ENCODE measurements at places on chromosomes 2 and 18. TPM values are rescaled to one million over a fixed set of nuclear protein-coding genes. Genes with fewer than 3 reads are reported as not detected.

DNA sequence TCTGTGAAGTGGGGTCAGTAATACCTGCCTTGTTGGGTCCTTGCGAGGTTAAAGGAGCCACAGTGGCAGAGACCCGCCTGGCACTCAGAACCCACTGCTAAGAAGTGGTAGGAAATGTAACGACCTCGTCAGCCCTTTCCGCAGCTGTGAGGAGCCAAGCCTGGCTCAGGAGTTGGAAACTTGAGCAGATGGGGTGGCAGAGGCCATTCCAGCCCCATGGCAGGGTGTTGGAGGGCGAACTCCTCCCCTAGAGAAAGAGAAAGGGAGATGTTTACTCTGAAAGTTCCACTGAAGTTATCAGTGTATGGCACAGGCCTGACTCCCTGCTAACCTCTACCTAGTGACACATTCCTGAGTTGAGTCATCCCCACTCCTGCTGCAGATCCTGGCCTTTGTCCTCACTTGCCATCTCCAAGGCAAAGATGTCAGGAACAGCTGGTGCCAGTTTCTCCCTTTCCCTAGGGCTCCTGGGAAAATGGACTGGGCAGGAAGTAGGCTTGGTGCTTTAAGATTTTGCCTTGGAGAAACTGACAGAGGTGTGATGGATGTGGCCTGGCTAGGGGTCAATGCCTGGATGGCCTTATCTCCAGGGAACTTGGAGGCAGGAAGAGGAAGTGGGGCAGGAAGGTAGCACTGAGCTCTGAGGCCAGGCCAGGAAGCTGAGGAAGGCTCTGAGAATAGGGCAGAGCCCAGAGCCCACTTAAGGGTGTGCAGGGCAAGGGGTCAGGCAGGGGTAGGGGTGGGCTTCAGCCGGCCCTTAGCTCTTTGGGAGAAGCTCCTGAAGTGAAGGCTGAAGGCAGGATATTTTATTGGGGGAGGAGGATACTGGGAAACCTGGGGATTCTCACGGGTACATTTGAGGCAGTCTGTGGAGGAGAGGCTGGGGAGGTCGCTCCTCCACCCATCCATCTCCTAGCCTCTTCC, 888 bp downstream of the VAMP5 start:
- DNase-seq, result peak; percentile 32

- peak; percentile 44 for DNase-seq
These were observed 25.7 kb upstream of the NCL start for GRCh38 chr2:231489990-231490389.

DNA sequence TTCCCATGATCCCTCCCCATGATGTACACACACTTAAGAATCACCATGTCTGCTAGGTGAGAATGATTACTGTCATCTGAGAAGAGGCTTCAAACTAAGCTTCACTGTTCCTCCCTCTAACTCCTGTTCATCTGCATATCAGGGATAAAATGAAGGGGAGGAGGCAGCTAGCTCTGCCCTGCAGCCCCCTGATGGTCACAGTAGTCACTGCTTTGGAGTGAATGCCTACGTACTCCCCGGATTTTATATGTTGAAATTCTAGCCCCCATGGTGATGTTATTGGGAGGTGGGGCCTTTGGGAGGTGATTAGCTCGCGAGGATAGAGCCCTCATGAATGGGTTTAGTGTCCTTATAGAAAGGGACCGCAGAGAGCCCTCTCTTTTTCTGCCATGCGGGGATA, 156.4 kb downstream of the NCKAP5 start:
- no peak for DNase-seq

DNA sequence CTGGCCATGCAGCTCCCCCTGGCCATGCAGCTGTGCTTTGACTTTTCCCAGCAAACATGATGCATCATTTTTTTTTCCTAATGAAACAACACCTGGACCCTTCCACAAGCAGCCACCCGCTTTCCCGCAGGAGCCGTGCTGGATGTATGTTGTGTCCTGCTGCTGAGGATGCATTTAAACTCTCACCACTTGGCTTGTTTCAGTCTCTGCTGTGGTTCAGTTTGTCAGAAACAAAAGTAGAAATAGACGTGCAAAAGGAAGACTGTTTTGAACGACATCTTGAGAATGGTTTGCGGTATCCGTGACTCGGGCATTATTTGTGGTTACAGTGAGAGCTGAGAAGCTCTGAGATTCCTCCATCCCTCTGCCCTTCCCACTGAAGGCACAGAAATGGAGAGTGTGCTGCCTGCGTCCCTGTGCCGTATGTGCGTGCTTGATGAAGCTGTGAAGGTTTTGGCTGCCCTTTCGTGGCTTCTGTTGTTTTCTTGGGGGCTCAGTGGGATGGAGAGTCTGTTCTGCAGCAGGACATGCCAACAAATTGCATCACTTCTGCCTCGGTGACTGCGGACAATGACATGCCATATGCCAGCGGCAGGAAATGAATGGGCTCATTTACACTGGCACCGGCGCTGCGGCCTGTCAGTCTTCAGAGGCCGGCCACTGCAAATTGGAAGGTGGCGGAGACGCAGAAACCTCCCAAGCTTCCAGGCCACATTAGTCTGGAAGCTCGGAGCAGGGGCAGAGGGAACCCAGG, 417.7 kb upstream of the SALL3 start:
- no peak for DNase-seq

DNA sequence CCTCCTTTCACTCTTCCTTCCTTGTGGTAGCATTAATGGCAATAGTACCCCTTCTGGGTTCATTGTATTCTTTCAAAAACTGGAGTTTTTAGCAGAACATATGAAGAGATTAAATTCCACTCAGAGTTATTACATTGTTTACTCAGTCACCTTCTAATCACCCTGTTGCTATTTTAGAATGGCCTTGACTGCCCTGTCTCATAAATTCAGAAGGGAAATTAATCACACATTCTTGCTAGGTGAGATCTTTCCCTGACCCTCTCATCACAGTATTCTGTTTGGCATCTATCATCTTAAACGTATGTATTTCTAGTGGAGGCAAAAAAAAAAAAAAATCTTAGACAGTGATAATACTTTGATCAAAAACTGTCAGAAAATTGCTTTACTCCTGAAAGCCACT, 760.4 kb downstream of the ADCYAP1 start:
- DNase-seq, result no peak

DNA sequence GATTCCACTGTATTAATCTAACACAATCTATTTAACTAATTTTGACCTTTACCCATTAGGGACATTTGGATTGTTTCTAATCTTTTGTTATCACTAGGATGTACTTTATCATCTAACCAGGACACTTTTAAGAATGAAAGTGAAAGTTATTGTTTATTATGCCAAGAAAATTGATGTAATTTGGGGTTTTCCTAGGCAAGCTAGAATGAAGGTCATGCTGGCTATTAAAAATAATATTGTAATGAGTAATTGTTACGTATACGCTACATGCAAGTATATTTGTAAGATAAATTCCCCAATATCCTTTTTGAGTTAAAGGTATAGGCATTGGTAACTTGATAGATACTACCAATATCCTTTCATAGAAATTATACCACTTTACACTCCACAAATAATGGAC, 74.6 kb downstream of the COL5A2 start:
- no peak for DNase-seq

GRCh38 chr2:136306836-136307235, 188.9 kb upstream of the CXCR4 start:
- DNase-seq, result no peak

- DNase-seq, result no peak
These were observed 4.2 kb upstream of the SIX2 start for GRCh38 chr2:45013229-45014015.

GRCh38 chr18:23761941-23762340, 72.7 kb downstream of the LAMA3 start:
- no peak for DNase-seq

DNA sequence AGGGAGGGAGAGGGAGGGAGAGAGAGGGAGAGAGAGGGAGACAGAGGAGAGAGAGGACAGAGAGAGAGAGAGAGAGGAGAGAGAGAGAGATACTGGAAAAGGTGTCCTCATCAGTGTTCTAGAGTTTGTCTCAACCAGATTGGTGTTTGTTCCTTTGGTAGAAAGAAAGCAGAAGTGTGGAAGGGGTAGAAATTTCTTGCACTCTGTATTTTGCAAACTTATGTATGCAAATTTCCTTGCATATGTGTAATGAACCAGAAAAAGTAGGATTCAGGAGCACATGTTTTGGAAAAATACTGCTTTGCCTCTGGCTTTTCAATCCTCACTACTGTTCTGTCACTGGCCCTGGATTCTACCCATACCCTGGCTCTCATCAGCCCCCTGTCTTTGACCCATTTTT, 1.1 kb upstream of the SP140 start:
- DNase-seq, result no peak

DNA sequence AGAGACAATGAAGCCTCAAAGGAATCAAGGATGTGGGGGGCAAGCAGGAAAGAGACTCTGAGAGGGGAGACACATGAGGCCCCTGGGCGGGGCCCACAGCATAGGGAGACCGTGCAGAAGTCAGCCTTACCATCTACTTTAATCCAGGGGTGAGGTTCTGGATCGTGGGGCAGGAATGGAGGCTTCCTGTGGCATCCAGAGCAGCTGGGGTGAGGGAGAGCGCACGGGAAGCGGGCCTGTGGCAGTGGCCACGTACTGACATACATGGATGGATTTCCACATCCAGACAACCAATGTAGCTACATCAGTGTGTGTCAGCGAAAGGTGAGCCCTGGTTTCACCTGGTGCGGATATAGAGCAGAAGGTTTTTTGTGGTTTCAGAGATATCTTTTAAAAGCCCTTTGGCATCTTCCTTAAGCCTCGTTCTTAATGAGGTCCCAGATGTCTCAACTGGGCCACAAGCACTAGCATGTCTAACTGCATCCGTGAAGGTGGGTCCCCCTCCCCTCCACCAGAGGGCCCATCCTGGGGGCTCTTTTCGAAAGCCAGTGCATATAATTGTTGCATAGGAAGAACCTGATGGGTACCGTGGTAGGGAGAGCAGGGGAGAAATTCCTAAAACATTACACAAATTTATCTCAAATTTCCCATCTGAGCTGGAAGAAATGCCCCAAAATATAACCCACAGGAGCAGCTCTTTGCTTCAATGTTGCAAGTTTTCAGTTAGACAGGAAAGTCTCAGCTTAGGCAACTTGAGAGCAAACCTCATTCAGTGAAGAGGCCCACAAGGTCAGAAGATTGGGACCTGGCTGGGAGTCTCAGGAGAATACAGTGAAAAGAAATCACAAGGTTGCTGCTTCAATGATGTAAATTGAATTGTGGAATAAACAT, 90.9 kb downstream of the SP3 start:
- no peak for DNase-seq

DNA sequence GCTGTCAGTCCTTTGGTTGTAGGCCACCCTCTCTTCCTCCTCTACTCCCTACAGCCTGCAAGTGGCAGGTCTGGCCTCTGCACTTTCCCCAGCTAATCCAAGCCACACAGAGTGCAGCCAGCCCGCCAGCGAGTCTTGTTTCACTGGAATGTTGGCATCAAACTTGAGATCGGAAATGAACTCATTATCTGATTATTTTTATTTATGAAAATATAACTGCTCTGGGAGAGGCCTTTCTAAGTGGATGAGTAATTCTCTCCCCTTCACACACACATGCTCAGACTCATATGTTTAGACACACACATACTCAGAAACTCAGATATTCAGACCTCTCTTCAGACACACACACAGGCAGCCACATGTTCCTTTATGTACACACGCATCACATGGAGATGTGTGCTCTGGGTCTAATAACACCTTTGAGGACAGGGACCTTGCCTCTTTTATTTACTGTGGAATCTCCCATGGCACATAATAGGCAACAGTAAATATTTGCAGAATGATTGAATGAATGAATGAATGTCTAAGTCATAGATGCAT, 151.3 kb downstream of the ZFP36L2 start:
- DNase-seq, result no peak

The SMPD4 gene
- total RNA-seq, result 88.2 TPM

The TIGD1 gene
- total RNA-seq, result 7.7 TPM

The FBXO15 gene
- 2.4 TPM for total RNA-seq

The CYBRD1 gene
- 1.4 TPM for total RNA-seq

The PDE11A gene
- total RNA-seq, result not detected

The PLA2R1 gene
- total RNA-seq, result not detected

Data from activated CD8-positive, alpha-beta T cell treated with anti-CD3 and anti-CD28 coated beads, Interleukin-2, amount 10 ng/mL, durations not matched to agents 7 days and 5 days (primary cell).